ENCODE measurements at places on chromosomes 5 and 9.

- DNase-seq, result peak; percentile 25
Observed at GRCh38 chr5:172834415-172835289, 601 bp downstream of the ERGIC1 start.

DNA sequence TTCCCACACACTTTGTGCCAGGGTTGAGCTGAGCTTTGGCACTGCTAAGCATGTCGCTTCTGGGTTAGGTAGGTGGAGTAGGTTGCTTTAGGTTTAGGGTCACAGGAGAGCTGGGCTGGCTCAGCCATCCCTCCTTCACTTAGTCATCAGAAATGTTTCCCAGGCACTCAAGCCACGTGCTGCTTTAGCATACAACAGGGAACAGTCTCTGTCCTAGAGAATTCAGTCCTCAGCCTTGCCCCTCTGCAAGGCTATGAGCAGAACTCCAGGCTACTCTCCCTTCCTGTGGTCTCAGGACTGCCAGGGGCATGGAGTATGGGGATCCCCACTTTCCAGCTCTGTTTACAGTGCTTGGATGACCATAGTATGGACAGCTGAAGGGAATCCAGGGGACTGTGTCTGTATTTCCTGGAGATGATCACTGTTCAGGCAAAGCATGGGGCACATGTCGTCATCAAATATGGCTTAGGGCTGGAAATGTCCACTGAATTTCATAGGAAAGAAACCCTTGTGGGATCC, 7.5 kb upstream of the ANKRD33B start:
- no peak for DNase-seq

DNA sequence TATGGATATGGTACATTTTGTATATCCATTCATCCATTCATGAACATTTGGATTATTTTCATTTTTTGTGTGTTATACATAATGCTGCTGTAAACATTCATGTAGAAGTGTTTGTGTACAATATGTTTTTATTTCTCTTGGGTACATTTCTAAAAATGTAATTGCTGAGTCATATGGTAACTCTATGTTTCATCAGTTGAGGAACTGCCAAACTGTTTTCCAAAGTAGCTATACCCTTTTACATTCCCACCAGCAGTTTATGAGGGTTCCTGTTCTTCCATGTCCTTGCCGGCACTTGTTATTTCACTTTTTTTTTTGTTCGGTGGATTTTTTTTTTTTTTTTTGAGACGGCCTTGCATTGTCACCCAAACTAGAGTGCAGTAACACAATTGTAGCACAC, 54.0 kb upstream of the MCCC2 start:
- peak; percentile 17 for DNase-seq

DNA sequence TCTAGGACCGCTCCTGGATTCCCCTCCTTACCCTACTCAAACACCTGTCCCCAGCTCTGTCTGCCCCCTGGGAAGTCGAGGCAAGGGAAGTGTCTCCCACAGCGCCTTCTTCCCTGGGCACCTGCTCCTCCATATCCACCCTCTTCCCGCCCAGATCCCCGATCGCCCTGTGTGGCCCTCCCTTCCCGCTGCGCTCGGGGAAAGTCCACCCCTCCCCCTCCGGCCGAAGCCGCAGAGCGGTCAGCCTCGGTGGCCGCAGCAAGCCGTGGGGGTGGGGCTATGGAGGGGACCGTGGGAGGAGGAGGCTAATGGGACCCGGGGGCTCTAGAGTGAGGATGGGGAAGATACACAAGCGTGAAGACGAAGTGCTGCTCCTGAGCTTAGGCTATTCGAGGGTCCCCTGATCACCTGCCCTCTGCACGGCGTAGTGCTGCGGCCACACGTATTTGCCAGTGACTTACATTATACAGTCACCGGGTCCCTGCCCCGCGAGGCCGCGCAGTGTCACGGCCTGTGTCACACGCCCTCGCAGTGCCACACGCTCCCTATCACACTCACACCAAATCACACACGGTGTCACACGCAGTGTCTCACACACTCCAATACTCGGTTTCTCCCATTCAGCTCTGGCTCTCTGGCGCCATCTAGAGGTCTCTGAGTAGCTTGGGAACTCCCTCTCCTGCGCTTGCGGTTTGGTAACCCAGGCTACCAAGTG, 658 bp upstream of the PCDH1 start:
- peak; percentile 84 for DNase-seq

DNA sequence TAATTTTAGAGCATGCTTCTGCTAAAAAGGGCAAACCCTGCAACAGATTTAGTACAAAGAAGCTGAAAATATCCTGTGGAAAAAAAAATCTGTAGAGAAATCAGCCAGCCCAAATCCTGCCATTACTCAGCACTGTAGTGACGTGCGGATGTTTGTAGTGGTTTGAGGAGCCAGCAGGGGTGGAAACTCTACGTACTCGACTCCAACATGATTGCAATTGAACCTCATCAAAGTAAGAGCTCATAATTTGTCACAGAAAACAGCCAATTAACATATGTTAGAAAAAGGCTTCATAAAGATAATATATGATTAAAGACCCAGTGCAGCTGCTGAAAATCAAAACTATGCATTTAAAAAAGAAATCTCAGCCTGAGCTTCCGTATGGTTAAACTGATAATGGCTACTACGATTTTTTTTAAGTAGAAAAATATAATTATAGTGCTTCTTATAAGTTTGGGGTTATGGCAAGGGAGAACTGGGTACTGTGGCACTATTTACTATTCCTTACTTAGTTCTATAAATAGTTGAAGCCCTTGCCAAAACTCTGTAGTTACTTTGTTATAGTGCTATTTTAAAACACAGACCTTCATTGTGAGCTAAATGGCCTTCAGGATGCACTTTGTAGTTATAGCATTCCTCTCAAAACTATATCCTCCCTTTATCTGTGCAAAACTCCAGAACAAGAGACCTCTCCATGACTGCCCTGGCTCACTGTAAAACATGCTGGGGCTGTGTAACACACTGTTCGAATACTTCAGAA, 49.4 kb downstream of the MEF2C start:
- DNase-seq, result no peak

- no peak for DNase-seq
Observed at GRCh38 chr9:389159-389558, 174.5 kb downstream of the DOCK8 start.

DNA sequence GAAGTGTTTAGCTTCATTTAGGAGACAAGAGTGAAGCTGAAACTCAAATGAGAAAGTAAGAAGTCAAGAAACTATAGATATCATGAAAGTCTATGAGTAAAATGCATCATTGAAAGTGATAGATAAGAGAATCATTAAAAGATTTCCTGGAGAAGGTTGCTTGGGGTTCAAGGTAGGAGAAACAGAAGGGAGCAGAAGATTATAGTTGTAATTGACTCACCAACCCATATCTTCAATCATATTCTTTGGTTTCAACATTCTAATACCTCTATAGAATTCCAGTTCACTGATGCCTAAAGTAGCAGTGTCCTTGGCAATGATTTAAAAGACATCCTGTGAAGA, 365.7 kb upstream of the RIOK2 start:
- no peak for DNase-seq

GRCh38 chr5:132056610-132057497, 3.6 kb upstream of the IL3 start:
- no peak for DNase-seq

DNA sequence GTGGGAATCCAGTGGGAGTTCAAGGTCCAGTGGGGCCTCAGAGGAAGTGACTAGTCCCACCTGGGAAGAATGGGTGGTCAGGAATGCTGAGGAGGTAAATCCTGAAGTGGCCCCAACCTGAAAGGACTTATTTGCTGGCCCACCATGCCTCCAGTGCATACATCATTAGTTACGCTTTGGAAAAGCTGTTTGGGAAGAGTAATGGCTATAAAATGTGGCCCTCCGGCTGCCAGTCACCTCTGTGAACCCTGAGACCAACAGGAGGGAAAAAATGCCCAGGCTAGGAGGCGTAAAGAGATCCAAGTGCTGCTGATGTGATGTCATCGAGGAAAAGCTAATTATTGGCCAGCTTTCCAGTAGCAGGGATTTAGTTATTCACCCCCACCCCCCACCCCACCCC, 2.7 kb upstream of the SLC26A2 start:
- no peak for DNase-seq

Measured in NB4 (cell line).